ENCODE measurements at places on chromosomes 12 and 14.
A peak's percentile ranks its signal among the peaks of the same experiment; 100 is the strongest.

DNA sequence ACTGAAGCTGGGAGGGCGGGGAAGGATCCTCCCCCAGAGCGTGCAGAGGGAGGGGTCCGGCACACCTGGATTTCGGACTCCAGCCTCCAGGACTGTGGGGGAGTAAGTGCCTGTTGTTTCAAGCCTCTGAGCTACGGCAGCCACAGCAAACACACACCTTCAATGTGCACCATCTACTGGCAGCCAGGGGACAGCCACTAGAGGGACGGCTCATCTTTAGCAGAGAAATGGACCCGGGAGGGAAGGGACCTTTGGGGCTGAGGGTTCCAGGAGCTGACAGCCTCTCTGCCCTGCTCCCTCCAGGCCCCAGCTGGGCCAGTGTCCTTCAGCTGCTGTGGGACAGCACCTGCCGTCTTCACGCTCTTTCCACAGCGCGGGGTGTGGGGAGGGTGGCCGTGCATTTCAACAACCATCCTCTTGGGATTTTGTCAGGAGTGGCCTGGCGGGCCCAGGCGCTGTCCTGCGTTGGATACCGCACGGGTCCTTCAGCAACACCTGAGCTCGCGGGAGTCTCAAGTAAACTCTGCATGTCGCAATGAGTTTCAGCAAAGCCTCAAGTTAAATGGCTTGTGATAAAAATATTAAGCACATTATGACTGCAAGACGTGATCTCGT lies 209.2 kb upstream of the C14orf180 start:
- no peak overlapping the region for H3K4me3 ChIP-seq
- no peaks in the 10 kb centered on the region for H3K36me3 ChIP-seq
- H3K4me1 ChIP-seq, result peaks cover 7% of the 10 kb centered on the region
- peaks cover 4% of the 10 kb centered on the region for H3K27me3 ChIP-seq

DNA sequence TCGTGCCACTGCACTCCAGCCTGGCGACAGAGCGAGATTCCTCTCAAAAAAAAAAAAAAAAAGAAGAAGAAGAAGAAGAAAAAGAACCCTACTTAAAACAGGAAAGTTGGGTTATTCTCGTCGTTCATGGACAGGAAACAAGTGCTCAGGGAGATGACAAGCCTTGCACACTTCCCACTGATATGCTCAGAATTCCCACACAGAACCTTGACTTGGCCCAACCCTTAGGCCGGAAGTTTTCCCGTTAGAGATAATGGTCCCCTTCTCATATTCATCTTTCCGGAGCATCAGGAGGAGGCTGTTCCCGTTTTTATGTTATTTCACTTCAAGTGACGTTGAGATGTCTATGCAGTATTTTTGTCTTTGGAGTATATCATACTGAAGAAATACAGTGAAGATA lies 36.2 kb downstream of the APOBEC1 start:
- no peaks in the 10 kb centered on the region for H3K4me1 ChIP-seq
- H3K27me3 ChIP-seq, result no peaks in the 10 kb centered on the region
- DNase-seq, result no peak

GRCh38 chr12:26768611-26769603 lies 64.1 kb downstream of the ITPR2 start:
- H3K27ac ChIP-seq, result peak overlapping the region; percentile 47
- H3K27me3 ChIP-seq, result no peaks in the 10 kb centered on the region
- H3K36me3 ChIP-seq, result peaks cover 14% of the 10 kb centered on the region
- DNase-seq, result no peak

DNA sequence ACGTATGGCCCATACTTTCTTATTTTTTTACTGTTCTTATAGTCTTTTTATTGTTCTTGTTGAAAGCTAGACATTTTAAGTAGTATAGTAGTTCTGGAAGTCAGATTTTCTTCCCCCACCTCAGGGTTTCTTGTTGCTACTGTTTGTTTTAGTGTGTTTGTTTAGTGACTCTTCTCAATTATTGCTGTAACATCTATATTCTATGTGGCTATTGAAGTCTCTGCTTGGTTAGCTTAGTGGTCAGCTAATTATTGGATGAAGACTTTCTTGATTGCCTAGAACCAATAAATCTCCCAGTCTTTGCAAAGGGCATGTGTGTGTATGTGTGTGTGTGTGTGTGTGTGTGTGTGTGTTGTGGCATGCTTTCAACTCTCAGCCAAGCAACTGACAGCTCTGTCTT lies 34.3 kb upstream of the UNC79 start:
- DNase-seq, result no peak
- no peak overlapping the region for H3K4me3 ChIP-seq
- no peaks in the 10 kb centered on the region for H3K4me1 ChIP-seq
- H3K36me3 ChIP-seq, result no peaks in the 10 kb centered on the region
- H3K27me3 ChIP-seq, result peaks cover 4% of the 10 kb centered on the region

GRCh38 chr14:70919774-70920173 lies 12.5 kb downstream of the PCNX1 start:
- H3K36me3 ChIP-seq, result peaks cover 24% of the 10 kb centered on the region
- H3K27me3 ChIP-seq, result no peaks in the 10 kb centered on the region
- peak overlapping the region; percentile 4 for H3K4me3 ChIP-seq
- no peak for DNase-seq
- peak overlapping the region; percentile 85 for H3K27ac ChIP-seq
